ENCODE measurements at places on chromosomes 5 and 9. TPM values are rescaled to one million over a fixed set of nuclear protein-coding genes. Genes with fewer than 3 reads are reported as not detected.

DNA sequence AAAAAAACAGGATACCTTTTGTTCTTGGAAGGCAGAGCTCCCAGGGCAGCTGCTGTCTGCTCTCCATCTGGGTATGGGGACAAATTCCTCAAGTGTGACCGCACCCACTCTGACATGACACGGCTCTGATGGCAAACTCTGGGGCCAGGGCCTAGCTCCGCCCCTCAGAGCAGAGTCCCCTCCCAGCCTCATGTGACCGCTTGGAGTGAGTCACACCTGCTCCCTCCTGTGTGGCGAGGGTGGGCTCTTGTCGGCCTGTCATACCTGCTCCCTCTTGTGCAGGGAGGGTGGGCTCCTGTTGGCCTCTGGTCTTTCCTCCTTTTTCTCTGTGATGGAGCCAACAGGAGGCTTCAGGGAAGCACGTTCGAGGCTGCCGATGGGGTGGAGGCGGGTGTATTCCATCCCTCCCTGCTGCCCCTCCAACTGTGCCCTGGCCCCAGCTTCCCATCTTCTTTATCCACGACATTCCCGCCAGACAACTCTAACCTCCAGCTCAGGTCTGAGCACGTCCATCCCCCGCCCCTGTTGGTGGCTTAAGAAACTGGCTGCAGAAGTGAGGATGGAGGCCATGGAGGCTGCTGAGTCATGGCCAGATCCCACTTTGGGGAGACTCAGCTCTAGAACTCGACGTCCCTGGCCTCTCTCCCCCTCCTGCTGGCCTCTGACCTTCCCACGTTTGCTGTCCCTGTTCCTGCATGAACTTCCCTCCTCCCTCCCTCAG lies 65.3 kb downstream of the OLFM1 start:
- no peak for DNase-seq

GRCh38 chr5:144549580-144549979 lies 378.9 kb downstream of the KCTD16 start:
- no peak for DNase-seq

The ANKH gene
- total RNA-seq: 82.5 TPM

DNA sequence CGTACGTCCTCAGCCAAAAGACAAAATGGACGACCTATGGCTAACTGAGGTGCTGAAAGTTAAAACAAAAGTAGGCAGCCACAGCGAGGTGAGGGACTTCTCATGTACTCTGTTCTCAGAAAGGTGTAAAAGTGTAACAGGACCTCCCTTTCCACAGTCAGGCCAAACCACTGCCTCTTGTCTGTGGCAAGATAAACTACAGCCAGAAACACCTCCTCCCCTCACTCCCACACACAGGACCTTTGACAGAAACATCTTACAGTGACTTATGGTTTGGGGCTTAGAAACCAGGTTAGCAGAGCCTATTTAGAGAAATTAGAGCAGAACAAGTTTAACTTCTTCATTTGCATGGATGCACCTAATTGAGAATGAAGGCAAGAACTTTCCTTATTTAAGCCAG lies 499.1 kb upstream of the GRIN3A start:
- no peak for DNase-seq

The ESM1 gene
- total RNA-seq: not detected

DNA sequence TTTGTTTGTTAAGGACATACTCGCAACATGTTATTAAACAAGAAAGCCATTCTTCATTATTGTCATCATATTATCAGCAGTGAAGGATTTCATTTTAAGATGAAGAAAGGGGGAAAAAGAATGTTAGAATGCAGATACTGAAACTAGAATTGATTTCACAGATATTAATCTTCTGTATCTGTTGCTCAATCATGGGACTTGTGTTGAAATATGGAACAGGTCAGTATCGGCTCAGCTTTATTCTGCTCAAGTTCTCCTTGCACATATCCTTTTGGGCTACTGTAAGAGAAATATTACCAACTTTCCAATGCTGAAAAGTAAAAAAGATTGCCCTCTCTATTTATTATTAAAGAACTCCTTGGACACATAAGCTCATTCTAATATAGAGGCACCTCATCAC lies 13.8 kb upstream of the ANXA1 start:
- DNase-seq: no peak

GRCh38 chr9:130936285-130937117 lies 2.5 kb downstream of the FIBCD1 start:
- no peak for DNase-seq

DNA sequence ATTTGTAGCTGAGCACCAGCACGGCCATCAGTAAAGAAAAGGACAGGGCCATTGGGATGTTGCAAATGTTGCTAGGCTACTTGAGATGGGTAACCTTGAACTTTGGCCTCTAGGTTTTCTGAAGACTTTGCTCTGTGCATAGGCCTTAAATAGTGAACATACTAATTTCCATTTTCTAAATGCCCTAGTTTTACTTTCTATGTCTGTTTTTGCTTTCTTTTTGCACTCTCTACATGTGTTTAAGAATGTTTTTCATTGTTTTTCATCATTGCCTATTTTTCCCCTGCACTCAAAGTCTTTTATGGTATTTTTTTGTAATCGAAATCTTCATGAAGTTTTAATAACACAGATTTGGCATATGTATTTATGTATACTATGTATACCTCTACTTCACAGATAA lies at the start of gene IFNA17:
Gene IFNA17 (minus strand): TSS at position 101 of the 400 bp plus-strand sequence. CDS start 49 bp downstream, at position 52.
- DNase-seq: no peak

DNA sequence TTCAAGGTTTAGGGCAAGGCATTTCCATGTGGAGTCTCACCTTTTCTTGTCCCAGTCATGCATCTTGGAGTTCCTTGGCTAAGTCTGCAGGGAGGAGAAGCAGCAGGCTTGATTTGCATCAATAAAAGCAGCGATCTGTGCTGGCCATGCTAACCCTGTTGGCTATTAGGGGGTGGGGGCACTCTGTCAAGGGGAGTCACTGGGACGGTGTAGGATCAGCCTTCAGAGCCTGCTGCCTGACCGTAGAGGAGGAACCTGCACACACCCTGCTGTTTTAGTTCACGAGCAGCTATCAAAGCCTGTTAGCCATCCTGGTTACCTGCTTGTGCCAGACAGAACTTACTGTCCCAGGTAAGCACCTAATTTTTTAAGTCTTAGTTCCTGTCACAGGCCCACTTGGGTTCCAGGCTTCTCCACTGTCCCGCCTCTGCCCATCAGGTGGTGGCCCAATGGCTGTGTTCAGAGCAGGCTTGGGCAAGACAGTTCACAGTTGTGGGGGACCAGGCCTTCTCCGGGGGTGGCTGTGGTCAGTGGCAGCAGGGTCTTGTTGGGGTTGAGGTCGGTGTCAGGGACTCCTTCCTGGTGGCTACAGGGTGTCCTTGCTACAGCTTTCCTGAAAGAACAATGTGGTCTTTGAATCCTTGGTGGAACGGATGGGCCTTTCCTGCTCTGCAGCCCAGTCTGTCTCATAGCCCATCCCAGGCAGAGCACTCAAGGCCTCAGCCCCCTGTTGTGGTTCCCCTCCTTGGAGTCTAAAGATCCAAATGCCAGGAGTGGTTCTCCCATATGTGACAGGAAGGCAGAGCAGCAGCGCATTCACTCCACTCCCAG lies 43.7 kb downstream of the SECISBP2 start:
- DNase-seq: no peak

The SLC25A2 gene
- total RNA-seq: 0.21 TPM

GRCh38 chr5:22567983-22568382 lies 285.2 kb downstream of the CDH12 start:
- DNase-seq: no peak

DNA sequence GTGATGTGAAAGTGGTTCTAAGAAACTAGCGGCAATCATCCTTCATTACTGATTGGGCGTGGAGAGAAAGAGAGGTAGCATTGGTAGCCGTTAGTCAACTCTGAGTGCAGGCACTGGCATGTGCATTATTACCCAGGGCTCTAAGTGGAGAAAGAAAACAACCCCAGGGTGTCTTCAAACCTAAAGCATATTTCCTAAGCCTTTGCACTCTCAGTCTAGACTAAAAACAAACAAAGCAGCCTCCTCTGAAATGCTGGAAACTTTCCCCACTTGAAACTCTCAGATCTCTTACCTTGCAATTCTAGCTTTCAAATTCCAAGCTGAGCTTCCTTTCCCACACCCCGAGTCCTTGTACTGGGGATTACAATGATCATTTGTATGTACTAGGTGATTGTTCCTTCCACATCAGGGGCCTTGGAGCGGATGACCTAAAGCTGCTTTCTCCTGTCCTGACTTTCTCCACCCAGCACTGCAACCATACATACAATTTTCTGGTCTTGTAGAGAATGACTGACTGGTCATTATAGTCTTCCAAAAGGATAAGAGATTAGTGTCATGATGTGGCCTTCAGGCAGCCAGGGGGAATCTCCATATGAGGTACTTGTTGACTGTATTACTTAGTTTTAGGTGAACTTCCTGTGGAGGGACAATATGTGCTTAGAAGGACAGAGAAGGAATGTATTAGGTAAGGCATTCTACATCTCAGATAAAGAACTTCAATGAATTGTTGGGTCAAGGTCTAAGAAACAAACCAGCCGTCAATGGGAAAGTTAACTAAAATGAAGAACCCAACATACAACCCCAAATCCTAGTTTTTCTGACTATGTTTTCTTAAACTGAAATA lies 98.3 kb upstream of the CDKN2B start:
- DNase-seq: no peak

The CDKN2B gene
- total RNA-seq: not detected

GRCh38 chr9:70060883-70061507 lies 17.3 kb downstream of the MAMDC2 start:
- no peak for DNase-seq

GRCh38 chr5:100550531-100551051 lies 15.4 kb downstream of the FAM174A start:
- no peak for DNase-seq

Measured in activated naive CD8-positive, alpha-beta T cell treated with anti-CD3 and anti-CD28 coated beads for 36 hours (primary cell).